Non-pigmented ciliary epithelial cell (primary cell): ENCODE measurements at places on chromosomes 13 and 19.

GRCh38 chr13:98420554-98421175 lies 156.2 kb downstream of the STK24 start:
- DNase-seq, result no peak

DNA sequence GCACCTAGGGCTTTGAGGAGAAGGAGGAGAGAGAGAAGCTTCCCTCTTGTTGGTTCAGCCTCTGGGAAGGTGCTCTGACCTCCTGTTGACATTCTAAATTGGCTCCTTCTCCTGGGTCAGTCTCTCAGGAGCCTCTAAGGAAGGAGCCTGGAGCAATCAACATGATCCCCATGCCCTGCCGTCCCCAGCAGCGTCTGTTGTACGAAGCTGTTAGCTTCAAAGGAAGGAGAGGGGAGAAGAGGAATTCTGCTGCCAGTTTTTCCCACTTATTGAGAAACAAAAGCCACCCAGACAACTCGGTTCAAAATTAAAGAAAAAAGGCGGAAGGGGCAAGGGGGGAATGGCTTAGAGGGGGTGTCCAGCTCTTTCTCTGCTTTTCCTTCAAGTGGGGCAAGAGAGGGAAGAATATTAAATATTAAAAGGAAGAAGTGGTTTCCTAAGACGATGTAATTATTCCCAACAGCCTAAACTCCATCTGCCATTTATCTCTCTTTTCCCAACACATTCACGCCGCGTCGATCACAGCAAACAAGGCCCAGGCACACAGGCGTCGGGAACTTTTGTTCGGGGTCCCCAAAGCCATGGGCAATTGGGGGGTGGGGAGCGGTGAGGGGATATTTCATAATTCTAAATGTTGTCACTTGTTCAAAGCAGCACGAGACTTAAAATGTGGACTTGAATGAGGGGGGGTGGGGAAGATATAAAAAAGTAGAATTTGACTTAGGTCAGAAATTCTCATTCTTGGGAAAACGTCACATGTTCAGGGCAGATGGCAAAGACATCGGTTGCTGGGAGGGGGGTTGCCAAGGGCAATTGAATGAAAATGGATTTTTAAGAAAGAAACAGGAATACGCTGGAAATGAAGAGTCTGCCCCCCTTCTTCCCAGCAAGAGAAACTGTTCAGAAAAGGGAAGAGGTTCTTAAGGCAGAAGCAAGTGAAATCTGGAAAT lies 116.8 kb upstream of the CACNA1A start:
- no peak for DNase-seq

DNA sequence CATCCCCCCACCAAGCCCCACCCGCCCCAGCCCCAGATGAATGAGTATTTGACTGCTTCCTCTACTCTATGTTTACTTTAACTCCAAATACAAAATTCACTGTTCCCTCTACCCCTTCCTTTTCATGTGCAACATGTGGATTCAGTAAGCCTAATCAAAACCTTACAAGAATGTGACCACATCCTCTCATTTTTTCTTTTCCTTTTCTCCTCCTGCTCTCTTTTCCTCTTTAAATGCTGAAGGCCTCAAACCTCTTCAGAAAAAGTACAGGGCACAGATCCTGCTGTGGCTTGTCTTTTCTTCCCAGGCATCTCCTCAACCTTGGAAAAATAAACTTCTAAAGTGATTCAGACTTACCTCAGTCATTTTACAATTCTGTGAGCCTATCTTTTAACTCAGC lies 119.0 kb downstream of the MYCBP2 start:
- DNase-seq, result peak; percentile 71

DNA sequence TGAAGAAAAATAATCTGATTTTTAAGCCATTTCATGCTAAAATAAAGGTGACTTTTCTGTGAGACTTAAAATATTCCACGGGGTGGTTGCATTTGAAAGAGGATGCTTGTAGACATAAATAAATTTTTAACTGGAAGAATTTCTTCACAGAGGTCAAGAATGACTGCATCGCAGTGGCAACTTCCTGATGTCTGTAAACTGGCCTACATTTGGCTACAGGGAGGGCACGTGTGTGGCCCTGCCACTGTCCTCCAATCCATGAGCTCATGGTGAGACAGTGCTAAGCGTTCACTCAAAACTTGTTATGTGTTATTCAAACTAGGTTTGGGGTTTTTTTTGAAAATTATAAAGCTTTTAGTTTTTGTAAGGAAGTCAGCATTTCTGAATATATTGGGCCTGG lies 1089.3 kb downstream of the EFNB2 start:
- DNase-seq, result no peak

GRCh38 chr13:60312851-60313505 lies 84.0 kb upstream of the TDRD3 start:
- no peak for DNase-seq

DNA sequence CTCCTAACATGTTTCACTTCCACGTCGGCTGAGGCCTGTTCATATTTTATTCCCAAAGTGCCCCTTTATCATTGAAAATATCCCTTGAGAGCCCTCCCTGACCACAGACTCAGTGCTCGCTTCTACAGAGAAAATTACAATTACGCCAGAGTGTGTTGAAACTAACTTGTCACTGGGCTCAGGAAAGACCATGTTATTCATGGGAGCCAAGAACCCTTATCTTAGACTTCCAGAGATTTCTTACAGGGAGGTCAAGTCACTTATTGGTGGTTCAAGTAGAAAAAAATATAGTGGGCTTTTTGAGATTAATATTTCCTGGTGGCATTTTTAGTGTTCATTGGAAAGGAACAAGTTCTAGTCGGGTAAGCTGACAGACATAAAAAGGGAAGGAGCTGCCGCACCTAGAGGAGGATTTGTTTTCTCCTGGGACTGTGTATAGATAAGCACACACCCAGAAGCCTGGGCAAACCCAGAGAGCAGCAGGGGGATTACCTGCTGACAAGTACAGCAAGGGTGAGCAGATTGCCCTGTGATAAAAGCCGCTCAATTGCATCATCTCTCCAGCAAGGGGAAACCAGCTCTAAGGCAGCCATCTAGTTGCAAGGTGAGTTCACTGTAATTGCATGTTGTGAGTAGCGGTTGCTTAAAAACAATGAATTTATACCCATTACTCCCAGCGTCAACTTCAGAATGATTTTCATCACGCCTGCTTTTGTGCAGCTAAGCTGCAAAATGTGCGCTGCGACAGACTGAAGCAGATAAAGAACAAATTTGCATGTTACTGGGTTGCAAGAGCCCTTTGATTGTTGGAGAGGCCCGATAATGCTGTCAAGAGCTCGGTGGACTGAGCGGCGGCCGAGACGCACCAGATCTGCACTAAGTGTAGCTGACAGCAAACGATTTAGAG lies 46.2 kb downstream of the DCT start:
- no peak for DNase-seq

- peak; percentile 65 for DNase-seq
Observed at GRCh38 chr13:27599845-27600553, 20.3 kb downstream of the LNX2 start.

- DNase-seq, result no peak
Observed at GRCh38 chr13:37806666-37807065, 62.9 kb downstream of the TRPC4 start.

GRCh38 chr19:35641515-35642151 lies at the start of gene ETV2:
Gene ETV2 (plus strand): TSS chr19:35641745. CDS start chr19:35642461, 716 bp downstream.
- DNase-seq, result no peak

DNA sequence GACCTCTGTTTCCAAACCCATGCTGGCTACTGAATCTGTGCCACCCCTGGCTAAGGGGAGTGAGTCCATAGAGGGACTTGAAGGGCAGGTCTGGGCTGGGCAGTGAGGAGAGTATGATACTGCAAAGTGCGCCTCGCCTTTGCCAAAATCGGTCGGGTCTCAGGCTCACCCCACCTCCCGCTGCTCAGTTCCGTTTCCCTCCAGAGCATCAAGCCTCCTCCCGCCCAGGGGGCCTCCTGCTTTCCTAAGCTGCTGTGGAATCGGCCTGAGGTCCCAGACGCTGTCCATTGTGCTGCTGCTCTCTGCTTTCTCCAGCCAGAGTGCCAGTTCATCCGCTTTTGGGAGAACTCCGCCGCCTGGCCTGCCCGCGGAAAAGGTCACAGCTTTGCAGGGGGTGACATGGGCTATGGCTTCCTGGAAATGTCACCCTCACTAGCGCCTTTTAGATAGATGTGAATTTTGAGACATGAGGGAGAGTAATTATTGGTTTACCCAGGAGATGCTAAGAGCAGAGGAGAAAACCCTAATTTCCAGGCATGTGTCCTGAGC lies 1418.4 kb downstream of the UQCRFS1 start:
- DNase-seq, result no peak

DNA sequence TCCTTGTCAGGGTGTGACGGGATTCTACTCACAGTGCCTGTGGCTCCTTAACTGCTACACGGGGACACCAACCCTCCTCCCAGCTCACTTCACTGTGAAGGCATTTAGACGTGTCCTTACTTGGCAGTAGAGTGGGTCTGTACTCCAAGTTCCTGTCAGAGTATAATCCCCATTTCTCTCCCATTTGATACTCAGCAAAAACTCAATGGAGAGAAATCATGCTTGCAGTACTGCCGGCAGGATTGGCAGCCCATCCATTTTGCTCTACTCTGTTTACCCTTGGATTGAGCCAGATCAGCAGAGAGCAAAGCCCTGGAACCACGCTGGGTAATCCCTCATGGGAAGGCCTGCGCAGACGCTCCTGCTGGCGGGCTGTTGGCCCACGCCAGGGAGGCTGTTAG lies 28.9 kb downstream of the ARL11 start:
- no peak for DNase-seq

- DNase-seq, result no peak
Observed at GRCh38 chr19:17235300-17235970, 9.4 kb downstream of the OCEL1 start.

DNA sequence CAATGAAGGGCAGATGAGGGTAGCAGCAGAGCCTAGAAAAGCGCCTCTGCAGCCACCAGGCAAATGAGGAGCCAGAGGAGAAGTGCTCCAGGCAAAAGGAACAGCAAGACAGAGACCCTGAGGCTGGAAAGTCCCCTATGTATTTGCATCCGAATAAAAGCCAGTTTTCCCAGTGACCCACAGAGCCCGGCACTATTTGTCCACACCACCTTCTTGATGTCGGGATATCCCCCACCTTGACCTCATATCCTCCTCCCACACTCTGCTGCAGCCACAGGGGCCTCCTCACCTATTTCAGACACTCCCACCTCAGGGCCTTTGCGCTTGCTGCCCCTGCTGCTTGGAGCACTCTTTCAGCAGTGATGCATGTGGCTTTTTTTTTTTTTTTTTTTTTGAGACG lies 6.6 kb downstream of the ATG4D start:
- no peak for DNase-seq

GRCh38 chr13:33860526-33860925 lies 42.6 kb downstream of the RFC3 start:
- DNase-seq, result no peak

GRCh38 chr13:64314331-64314730 lies 2898.7 kb upstream of the PCDH20 start:
- peak; percentile 24 for DNase-seq
